NB4 (cell line): ENCODE measurements at places on chromosomes 2 and 18.

DNA sequence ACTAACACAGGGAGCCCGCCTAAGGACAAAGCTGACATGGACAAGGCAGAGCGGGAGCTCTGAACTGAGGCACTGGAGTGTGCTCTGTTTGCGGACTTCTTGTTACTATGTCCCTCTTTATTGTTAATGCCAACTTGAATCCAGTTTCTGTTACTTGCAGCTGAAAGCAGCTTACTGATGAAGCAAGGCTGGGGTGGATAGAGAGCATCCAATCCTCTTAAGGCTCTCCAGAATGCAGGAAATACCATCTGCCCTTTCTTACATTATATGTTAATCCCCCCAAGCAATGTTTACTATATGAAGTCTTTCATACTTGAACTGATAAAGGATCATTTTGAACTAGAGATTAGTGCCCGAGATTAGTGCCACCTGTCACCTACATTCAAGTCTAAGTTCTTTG, 9.4 kb downstream of the FAM210A start:
- no peak for DNase-seq

GRCh38 chr2:217248312-217248935, 388.6 kb upstream of the TNP1 start:
- peak; percentile 78 for DNase-seq

GRCh38 chr2:98664323-98664722, 55.9 kb downstream of the UNC50 start:
- peak; percentile 84 for DNase-seq

GRCh38 chr2:237614151-237614720, 13.2 kb upstream of the LRRFIP1 start:
- peak; percentile 82 for DNase-seq

GRCh38 chr2:239598732-239599090, 197.9 kb upstream of the HDAC4 start:
- DNase-seq = no peak

- DNase-seq = no peak
Observed at GRCh38 chr2:67663776-67664175, 266.6 kb downstream of the ETAA1 start.

DNA sequence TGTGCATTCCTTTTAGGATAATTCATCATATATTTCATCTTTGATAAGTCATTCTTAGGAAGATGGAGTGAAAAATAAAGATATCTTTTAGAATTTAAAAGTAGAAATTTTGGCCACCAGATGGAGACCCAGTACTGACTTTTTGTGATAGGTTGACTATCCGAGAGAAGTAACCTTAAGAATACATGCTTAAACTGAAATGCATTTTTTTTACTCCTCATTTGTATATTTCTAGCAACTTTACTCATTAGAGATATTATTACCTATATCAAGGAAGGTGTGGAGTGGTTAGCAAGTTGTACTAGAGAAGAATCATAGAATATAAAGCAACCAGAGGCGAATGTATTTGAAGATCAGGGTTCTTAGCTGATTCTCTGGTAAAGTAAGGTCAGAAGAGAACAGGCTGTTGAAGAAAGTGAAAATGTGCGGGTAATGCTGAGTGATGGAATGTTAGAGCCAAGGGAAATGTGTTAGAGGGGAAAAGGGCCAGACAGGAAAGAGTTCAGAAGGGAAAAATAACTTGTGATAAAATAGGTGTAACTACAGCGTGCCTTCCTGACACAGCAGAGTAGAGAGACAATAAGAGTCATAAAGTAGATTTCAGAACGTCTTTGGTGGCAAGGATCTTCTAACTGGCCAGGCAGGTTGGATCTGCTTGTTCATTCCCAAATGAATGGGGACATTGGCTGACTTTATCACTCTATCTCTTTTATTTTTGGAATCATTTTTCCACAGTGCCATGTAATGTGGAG, 52.3 kb downstream of the TDRD15 start:
- DNase-seq = peak; percentile 13

DNA sequence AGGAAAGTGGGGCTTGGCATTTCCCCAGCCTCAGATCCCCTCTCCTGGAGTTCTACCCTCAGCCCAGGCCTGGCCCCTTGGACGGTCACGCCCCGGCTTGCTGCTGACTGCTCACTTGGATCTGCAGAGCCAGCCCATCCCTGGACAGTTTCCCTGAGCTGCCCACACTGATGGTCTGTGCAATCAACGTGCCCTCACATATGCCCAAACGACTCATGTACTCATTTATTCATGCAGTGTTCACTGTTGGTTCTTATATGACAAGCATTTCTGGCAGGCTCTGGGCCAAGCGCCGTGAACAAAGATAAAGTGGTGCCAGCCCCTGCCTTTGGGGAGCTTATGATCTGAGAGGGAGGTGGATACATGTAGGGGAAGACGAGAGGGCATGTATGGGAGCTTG, 20.3 kb upstream of the GLI2 start:
- no peak for DNase-seq

DNA sequence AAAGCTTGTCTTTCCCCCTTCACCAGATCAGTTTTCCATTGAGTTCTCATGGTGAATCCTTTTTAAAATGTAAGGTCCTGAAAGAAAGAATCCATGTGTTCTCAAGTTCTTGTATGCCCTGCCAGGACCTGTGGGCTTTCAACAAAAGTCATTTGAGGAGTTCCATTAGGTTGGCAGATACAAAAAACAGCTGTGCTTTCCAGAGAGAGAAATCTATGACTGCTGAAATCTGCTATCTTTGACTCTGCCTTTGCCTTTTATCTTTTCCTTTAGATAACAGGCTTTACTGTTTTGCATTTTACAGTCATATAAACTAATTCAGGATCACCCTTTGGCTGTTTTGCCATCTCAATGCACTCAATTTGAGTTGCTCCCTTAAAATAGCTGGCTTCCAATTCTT, 59.7 kb downstream of the CXCR4 start:
- peak; percentile 44 for DNase-seq

DNA sequence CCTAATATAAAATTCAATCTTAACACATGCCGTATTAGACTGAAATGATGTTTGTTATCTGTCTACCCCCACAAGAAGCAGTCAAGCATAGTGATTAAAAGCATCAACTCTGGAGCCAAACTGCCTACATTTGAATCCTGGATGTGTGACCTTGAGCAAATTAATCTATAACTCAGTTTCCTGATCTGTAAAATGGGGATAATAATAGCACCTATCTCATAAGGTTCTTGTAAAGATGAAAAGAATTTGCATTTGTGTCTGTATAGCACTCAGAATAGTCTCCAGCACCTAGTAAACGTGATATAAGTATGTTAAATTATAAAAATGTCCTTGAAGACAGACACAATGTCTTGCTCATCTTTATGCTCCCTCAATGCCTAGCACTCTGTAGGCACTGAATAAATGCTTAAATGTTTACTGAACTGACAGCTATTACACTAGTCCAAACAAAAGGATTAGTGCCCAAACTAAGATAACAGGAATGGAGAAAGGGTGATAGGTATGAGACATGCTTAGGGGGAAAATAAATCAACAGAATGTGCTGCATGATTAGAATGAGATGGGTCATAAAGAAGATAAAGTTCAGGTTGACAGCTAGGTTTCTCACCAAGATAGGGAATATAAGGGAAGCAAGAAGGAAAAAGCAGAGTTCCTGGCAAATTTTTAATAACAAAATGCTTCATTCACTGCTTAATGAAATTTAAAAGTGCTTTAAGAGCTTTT, 180.6 kb downstream of the ATAD2B start:
- DNase-seq = no peak

- no peak for DNase-seq
Observed at GRCh38 chr2:226478109-226478809, 321.4 kb downstream of the IRS1 start.

- DNase-seq = no peak
Observed at GRCh38 chr2:162623888-162624287, 214.7 kb downstream of the KCNH7 start.

DNA sequence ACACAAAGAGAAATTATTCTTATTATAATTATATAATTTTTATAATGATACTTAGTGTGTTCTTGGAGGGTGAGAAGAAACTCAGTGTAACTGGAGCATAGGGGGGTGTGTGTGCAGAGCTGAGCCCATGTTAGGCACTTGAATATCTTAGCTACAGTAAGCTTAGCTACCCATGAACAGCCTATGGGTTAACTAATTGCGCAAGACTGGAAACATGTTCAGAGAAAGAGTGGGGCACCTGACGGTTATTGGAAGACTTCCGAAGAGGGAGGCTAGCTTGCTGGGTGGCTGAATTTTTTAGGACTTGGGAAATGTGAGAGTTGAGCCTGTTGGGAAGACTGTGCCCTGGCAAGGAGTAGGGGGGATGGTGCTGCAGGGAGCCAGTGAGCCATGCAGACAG, 229.2 kb downstream of the SLC4A3 start:
- DNase-seq = peak; percentile 14

- no peak for DNase-seq
Observed at GRCh38 chr18:34510926-34511325, 199.2 kb upstream of the DTNA start.

GRCh38 chr18:51278045-51278649, 80.7 kb upstream of the MEX3C start:
- peak; percentile 66 for DNase-seq

DNA sequence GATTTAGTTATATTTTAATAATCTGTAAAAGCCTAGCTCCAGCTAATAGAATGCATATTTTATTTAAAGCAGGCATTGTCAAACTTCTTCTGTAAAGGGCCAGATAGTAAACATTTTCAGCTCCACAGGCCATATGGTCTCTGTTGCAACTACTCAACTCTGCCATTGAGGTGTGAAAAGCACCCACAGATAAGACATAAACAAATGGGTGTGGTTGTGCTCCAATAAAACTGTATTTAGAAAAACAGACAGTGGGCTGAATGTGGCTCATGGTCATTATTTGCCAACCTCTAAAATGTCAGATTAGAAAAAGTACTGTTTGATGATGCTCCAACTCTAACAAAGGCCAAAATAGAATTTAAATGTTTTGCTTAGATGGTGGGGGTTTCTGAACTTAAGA, 519.9 kb downstream of the RNF144A start:
- DNase-seq = no peak

DNA sequence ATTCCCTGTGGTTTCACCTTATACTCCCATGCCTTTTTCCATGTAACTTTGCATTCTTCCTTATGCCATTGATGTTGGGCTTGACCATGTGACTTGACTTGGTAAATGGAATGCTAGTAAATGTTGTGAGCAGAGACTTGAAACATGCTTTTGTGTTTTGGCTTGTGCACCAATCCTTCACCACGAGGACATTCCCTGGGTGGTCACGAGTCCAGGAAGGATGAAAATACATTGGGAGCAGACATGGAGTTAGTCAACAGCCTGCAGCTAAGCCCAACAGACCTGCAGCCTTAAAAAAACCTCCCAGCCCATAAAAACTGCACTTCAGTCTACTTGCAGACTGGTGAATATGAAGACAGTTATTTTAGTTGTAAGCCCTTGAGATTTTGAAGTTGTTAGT, 116.5 kb upstream of the SPATS2L start:
- DNase-seq = no peak

- no peak for DNase-seq
Observed at GRCh38 chr2:37569131-37569823, 102.2 kb downstream of the CDC42EP3 start.

DNA sequence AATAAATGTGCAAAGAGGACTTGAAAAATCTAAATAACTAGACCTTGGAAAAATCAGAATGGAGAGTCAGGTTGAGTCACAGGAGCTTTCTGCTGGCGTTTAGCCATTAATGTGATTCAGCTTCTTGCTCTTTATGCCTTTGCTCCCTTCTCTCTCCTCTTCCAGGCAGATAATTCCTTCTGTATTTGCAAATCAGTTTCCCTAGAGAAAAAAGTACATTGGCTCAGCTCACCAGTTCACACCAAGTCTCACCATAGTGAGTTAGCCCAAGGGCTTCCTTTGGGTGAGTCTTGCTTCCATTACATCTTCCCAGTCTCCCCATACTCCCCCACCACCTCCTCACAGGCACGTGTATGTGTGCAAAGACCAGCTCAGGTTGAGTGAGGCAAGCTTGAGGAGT, 73.6 kb downstream of the CYBRD1 start:
- DNase-seq = no peak

DNA sequence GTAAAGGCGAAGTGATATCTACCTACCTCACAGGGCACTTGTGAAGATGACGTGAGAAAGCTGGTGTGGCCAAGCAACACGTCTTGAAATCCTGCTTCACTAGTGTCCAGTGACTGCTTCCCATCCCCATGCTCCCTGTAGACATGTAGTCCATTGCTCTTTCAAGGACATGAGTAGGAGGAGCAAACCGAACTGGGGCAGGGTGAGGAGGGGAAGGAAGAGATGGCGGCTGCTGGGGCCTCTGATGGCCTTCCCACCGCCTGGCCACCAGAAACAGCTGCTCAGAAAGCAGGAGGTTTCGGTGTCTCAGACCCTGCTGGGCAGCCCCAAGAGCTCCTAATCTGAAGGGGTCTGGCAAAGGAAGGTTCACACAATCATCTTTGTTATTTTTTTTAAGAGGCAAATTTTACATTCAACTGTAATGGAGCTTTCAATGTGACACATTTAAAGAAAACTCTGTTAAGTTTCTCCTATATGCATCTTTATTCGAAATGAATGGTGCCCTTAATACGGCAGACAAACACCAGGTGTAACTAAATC, 14.7 kb downstream of the CPLX4 start:
- no peak for DNase-seq

DNA sequence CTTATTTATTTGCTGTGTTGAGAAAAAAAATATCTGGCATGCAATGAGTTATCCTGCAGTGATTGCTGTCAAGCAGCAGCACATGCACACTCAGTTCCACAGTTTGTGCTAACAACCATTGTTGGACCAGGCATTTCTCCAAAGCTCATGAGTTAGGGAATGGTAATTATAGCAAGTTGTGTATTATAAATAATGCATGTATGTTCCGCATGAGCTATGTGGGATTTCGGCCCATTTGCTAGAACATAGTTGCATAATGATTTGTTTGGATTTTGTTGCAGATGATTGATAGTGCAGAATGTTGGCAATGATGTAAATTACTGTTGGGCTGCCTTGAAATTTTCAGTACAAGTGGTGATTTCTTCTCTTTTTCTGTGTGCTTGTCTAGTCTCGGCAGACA, 10.7 kb downstream of the KCNJ3 start:
- no peak for DNase-seq

DNA sequence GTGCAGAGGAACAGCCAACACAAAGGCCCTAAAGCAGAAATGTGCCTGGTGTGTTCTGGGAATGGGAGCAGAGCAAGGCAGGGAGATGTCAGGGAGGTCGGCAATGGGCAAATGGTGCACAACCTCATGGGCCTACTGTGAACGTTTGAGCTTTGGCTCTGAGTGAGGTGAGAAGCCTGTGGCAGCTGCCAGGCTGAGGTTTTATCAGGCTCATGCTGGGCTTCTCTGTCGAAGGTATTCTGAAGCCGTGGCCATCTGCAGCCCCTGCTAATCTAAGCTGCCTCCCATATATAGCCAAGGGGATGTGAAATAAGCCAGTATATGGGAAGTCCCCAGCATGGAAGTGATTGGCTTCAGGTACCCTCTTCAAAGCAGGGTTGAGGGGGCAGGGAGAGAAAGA, 193.3 kb downstream of the SLC4A3 start:
- no peak for DNase-seq

DNA sequence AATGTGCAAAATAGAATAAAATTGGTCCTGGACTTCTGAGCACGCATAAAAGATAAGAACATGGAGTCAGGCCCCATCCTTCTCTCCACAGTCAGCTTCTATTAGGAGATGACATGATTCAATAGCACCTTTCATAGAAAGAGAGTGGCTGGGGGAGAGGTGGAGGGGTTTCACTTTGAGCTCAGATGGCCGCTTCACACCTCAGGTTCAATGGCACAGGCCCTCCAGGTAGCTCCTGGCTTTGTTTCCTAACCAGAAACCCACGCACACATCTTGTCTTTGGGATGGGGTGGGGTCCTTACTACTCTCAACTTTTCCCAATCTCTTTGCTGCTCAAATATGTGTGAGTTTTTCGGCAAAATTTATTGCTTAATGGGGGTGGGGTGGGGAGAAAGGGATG, 332.3 kb downstream of the CLIP4 start:
- DNase-seq = no peak

GRCh38 chr2:203237346-203238238, 1.2 kb upstream of the CYP20A1 start:
- DNase-seq = no peak
